ENCODE measurements at places on chromosomes 3 and 15.

DNA sequence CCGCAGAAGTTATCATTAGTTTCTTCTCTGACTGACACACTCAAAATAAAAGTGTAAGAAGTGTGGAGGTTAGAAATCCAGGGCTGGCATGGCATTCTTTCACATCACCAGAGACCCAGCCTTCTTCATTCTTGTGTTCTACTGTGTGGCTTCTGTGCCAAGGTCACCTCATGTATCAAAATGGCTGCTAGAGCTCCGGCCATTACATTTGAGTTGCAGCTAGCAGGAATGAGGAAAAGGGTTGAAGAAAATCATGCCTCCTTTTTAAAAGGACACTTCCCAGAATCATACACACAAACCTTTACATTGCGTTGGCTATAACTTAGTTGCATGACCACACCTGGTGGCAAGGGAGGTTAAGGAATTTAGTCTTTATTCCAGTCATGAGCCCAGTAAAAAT lies 345.6 kb upstream of the PROK2 start:
- DNase-seq, result no peak

DNA sequence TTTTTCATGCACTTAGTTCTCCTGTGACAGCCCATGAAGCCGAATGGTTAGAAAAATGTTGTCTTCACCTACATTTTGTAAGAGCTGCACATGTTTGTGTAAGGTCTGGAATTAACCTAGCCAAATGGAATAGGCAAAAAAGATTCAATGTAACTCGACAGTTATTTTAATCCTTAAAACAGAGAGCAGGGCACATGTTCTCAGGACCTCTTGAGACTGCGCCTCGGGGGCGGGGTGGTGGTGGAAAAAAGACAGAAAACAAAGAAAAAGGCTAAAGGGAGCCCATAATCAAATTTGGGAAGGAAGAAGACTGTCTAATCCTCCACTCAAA lies 702 bp upstream of the CSNK1G1 start:
- no peak for DNase-seq

- no peak for DNase-seq
These were observed 15.9 kb upstream of the PLXND1 start for GRCh38 chr3:129622226-129622874.

DNA sequence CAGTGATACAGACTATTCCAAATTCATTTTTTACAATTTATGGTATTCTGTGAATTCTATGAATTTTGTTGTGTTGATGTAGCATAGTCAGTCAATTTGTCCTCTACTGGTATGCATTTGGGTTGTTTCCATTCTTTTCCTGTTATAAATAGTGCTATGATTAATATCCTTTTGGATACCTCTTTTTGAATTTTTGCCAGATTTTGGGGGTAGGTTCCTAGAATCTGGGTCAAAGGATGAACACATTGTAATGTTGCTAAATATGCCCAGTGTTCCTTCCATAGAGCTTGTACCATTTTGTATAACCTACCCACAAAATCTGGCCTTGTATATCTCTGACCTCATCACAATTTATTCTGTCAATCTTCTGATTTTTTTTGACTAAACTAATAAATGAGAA lies 44.4 kb upstream of the C3orf38 start:
- no peak for DNase-seq

DNA sequence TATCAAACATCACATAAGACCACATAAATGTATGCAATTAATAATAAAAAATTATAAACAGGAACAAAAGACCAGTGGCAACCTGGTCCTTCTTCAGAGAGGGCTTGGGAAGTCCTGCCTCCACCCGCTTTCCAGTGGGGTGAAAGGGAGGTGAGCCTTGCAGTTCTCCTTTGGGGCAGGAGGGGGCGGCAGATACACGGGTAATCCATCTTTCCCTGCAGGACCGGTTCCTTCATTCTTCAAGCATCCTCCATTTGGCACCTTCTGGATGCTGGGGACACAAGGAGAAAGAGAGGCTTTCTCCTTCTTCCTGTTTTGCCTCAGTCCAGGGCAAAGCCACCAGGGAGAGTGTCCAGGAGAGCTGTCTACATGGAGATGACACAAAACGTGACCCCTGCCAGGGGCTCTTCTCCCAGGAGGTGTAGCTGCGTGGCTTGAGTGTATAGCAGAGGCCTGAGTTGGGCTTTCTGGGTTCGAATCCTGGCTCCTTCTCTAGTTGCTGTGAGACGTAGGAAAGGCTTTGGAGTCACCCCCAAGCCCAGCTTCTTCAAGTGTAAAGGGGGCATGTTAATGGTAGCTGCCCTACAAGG lies 23.2 kb downstream of the RPLP1 start:
- peak; percentile 67 for DNase-seq

- no peak for DNase-seq
These were observed 14.6 kb upstream of the OR5K2 start for GRCh38 chr3:98482717-98483482.

DNA sequence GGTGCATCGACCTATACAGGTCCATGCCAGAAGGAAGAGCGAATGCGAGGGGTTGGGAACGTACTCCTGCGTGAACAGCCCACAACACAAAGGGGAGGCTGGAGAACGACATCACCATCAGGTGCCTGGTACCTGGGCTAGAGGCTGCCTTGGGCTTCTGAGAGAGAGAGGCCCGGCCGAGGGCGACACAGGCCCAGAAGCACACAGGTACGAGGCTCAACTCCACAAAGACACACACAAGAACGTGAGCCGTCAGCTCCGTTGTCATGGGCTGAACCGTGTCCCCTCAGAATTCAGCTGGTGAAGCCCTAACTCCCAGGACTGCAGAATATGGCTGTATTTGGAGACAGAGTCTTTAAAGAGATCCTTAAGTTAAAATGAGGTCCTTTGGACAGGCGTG lies 134.3 kb downstream of the ATP10A start:
- no peak for DNase-seq

DNA sequence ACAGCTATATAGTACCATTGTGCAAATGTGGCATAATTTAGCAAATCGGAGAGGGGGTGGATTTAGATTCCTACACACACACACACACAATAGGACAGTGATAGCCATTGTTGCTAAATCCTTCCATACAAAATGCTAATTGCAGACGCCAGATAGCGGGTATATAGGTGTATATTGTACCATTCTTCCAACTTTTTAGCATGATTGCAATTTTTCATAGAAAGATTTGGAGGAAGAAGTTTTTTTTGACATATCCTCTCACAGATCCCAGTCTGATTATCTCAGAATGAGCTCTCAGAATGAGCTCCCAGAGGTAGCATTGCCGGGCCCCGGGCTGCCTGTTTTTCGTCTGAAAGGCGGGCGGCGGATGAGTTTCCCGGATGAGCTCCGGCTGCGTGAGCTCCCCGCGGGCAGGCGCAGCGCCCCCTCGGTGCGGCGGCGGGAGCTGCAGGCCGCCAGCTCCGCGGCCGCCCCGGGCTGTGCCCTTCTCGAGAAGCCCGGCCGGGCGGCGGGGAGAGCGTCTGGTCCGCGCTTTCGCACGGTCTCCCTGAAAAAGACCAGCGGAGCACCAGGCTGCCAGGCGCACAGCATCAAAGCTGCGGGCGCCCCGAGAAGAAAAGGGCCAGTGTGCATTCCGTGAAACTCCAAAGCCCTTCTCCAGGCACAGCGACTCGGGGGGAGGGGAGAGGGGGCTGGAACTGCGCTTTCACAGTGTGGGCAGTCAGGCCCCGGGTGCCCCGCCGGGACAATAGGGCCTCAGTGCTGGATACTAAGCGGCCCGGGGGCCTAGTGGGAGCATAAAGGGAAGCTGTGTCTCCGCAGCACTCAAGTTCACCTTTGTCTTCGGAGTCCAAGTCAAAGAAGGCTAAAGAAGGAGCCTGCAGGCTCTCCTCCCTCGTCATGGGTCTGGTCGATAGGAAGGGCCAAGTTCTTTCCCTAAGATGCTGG lies 12.0 kb upstream of the SHC4 start:
- peak; percentile 52 for DNase-seq

- DNase-seq, result no peak
These were observed 38.3 kb upstream of the IL12A start for GRCh38 chr3:159950156-159950898.

DNA sequence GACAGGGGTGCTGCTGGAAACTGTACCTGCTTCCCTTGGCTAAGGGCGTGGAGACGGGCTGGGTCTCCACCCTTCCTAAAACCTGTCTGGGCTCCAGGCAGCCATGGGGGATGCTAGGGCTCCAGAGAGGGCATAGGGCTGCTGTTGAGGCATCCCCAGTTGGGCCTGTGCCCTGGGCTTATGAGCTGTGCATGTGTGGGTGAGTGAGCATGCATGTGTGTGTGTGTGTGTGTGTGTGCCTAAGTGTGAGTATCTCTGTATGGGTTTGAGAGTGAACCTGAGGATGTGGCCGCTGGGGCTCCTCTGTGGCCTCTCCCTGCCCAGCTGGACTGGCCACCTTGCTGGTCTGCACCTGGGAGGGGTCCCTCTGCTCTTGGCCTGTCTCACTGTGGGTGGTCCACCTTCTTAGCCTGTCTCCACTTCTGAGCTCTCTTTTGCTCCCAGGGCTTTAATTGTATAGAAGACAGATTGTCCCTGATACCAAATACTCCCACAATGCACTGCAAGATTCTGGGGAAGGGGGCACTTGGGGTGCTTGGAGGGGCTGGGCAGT lies 11.9 kb upstream of the TMEM115 start:
- DNase-seq, result no peak

- DNase-seq, result no peak
These were observed 156.0 kb upstream of the MCTP2 start for GRCh38 chr15:94075349-94075748.

- no peak for DNase-seq
These were observed 8.1 kb upstream of the ADPRH start for GRCh38 chr3:119571230-119571629.

GRCh38 chr3:48155122-48155521 lies 33.1 kb downstream of the CDC25A start:
- no peak for DNase-seq

GRCh38 chr3:29557825-29558224 lies 277.0 kb downstream of the RBMS3 start:
- no peak for DNase-seq

Measured in naive thymus-derived CD8-positive, alpha-beta T cell (primary cell).